ENCODE measurements at places on chromosomes 6 and 20.
A peak's percentile ranks its signal among the peaks of the same experiment; 100 is the strongest.

DNA sequence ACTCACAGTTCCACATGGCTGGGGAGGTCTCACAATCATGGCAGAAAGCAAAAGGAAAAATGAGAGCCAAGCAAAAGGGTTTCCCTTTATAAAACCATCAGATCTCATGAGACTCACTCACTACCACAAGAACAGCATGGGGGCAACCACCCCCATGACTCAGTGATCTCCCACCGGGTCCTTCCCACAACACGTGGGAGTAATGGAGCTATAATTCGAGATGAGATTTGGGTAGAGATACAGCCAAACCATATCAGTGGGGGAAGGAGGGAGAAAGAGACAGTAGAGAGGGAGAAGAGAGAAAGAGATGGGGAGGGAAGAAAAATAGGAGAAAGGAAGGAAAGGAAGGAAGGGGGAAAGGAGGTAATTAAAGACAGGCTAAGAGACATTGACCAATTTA, 30.1 kb downstream of the GMDS start:
- DNase-seq, result no peak

DNA sequence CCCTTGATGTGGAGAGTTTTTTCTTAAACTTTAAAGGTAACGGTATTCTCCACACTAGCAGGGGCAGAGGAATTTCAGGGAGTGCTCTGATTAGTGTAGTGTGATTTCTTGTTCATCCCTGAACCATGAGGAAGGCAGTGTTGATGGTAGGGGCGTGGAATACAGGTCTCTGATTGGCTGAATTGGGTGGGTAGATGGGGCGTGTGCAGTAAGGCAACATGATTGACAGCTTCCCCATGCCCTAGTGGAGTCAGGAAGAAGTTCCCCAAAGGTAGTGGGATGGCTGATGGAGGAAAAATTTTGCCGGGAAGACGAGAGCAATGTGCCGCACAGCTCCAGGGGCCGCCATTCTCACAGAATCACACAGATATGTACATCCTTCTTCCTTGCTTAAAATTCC, 97.4 kb upstream of the SALL4 start:
- peak; percentile 57 for DNase-seq

DNA sequence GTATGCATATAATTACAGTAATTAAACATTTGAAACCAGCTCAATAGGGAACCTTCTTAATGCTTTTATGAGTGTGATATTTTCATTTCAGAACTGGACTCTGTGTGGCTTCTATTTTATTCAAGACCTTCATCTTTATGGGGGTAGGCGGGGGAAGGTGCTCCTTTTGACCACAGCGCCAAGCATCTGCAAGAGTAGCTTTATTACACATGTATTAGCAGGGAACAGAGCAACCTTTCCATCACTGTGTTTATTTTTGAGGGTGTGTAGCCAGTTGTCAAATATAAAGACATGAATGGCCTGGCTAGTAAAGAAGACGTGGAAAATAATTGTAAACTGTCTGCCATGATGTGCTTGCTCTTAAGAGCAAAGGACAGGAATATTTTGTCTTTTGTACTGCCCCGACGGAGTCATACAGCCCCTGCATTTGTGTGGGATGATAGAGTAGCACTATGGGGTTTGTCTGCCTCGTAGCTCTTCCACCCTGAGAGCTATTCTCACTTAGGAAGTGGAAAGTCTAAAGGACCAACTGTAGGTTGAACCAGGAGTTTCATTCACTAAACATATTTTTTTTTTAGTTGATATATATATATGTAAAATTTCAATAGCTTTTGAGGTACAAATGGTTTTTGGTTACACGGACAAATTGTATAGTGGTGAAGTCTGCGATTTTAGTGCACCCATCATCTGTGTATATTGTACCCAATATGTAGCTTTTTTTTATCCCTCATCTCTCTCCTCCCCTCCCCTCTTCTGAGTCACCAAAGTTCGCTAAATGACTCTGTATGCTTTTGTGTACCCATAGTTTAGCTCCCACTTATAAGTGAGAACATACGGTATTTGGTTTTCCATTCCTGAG, 91.2 kb downstream of the CARMIL1 start:
- no peak for DNase-seq

DNA sequence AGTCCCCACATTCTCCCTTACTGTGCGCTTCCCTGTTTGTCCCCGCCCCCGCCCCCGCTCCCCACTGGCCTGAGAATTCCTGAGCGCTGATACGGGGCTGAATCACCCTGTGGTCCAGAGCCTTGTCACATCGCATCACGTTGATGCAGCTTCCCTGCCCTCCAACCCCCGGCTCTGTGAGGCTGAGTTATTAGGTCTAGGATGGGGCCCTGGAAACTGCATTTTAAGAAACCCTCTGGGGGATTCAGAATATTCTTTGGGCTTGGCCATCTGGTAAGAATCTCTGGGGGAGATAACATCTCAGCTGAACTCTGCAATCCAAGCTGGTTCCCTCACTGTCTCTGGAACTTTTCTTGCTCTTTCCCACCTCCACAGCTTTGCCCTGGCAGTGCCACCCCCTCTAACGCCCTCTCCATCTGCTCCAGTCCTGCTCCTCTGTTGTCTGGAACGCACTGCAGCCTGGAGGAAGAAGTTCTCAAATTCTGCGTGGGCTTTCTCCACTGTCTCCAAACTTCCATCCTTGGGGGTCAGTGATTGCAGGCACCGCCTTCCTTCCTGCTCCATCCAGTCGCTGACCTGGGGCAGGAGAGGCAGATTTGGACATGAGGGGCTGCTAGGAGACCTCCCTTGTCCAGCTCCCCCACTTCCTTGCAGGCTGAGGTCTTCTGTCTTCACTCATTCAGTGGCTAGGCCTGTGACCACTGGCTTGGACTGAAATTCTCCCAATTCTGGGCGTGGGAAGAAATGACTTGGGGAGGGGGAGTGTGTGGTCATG, 42.6 kb downstream of the KIAA1755 start:
- peak; percentile 84 for DNase-seq

- DNase-seq, result no peak
These were observed 55.6 kb downstream of the TULP4 start for GRCh38 chr6:158367816-158368215.

DNA sequence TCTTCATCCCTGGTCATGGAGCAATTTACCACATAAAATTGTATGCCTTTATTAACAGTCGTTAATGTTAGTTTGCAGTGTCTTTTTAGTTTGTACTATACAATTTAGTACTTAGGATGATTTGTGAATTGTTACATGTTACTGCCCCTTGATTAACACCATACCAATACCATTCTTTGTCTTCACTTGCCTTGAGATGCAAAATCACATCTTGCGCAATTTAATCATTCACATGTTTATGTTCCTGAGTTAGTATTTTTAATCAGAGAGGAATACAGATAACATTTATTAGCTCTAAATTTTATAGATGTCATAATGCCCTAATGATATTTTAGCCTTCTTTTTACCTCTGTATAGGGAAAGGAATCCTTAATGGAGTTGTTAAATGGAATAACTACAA, 114.1 kb downstream of the SCAF8 start:
- no peak for DNase-seq

DNA sequence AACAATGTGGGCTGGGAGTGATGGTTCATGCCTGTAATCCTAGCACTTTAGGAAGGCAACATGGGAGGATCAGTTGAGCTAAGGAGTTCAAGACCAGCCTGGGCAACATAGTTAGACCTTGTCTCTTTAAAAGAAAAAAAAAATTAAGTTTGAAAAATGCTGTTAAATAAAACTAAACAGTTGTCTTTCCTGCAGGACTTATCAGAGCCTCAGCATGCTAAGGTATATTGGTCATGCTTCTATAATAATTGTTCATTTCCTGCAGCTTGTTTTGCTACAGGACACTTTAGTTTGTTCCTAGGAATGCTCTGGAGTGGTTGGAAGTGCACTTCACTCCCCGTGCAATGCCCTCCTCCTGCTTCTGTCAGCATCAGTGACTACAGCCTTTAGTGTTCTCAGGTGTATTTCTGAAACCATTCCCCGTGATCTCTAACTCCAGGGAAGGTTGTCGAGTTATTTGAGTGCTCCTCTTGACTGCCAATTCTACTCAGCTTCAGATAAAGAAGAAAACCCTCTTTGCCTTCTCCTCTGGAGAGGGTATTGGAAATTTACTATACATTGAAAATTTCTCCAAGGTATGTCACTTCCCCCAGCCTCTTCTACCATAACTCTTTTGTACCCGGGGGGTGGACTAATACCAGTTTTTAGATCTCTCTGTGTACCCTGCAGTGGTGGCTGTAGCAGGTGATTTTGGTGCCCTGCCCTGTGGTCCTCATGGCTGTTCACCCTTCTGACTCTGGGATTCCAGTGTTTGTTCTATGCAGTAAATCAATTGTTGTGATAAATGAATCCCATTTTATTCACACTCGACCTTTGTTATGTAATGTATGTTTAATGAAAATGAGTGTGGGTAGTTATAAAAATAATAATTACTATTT, 33.8 kb downstream of the NHLRC1 start:
- DNase-seq, result no peak

DNA sequence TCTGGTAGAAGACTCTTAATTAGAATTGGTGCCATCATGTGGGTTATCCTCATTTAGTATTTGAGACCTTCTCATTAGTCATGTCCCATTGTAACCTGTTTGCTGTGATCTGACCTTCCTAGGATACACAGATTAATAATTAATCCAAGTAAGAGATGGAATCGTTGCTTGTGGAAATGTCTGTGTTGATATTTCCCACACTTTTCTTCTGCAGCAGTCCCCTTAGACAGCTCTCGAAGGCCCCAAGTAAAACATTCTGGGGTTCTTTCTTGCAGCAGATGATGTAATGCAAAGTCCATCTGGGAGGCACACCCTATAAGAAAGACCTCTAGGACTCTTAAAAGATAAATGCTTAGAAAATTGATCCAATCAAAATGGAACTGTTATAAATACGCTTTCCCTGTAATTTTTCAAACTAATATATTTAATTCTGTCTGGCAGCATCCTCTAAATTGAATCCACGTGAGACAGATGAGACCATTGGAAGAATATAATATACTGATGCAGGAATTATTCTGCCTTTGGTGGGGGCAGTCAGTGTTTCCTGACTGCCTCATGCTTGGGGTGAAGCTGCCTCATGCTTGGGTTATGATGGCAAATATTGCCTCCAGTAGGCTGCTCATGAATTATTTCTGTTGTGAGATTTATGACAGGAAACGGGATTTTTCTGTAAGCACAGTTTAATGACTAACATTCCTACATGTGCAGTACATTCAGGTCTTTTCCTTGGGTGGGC, 54.5 kb upstream of the ARMC2 start:
- DNase-seq, result no peak

DNA sequence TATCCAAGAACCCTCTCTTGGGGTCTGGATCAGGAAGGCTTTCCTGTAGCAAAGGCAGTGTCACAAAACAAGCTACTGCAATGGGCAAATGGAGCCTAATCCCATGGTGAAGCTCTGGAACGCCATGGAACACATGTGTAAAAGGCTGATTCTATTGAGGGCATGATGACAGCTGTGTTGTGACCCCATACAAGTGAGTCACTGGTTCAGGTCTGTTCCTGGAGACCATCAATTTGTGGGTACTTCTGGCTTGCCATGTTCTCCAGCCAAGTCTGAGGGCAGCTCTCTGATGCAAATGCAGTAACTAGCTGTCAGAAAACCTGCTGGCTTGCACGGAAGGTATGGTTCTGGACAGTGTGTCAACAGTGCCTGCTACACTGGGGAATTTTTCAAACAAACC, 33.3 kb upstream of the ECHDC1 start:
- no peak for DNase-seq

DNA sequence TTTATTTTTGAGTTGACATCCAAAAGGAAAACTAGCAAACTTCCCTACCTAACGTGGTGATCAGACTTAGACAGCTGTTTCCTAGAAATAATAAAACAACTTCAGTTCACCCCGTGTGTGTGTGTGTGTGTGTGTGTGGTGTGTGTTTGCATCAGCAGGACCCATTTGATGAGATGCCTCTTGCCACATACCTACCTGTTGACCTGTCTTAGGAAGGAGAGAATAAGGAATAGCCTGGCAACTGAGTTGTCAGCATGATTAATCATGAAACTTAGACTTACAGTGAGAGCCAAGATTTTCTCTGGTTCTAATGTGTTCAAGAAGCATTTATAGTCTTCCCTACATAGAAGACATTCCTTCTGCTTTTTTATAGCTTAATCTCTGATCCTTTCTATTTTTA, 16.1 kb upstream of the PBOV1 start:
- no peak for DNase-seq

GRCh38 chr6:40227735-40228134, 293.5 kb upstream of the MOCS1 start:
- no peak for DNase-seq

GRCh38 chr20:15814911-15815310, 758.3 kb downstream of the KIF16B start:
- DNase-seq, result no peak

- DNase-seq, result peak; percentile 58
These were observed 225.4 kb downstream of the PRL start for GRCh38 chr6:22071270-22072041.

GRCh38 chr6:44073612-44074438, 53.4 kb downstream of the MRPL14 start:
- peak; percentile 75 for DNase-seq

DNA sequence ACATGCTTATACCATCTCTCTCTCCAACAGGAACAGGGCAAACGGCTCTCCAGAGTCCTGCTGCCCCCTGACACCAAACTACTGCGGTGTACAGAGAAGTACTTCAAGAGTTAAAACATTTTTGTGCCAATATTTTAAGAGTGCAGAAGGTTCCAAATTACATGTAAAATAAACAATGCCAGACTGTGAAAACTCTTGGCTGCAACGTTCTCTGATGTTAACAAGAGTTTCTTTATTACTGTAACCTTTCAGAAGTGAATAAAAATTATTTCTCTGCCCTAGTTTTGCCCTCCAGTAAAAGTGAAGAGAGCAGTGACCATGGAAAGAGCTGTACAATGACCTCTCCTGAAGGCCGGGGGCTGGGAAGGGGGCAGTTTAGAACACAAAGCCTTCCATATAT, 41.4 kb upstream of the FAM83C start:
- DNase-seq, result no peak

All from mesendoderm (in vitro differentiated cells).